ENCODE measurements at places on chromosomes 12 and 14. TPM values are rescaled to one million over a fixed set of nuclear protein-coding genes. Genes with fewer than 3 reads are reported as not detected.

DBX2 gene
- total RNA-seq: not detected

SYNE3 gene
- 12.7 TPM for total RNA-seq

TC2N gene
- not detected for total RNA-seq

WASHC3 gene
- total RNA-seq: 39.5 TPM

UTP20 gene
- total RNA-seq: 19.9 TPM

POLE2 gene
- 8.8 TPM for total RNA-seq

CLEC1B gene
- total RNA-seq: not detected

IL31 gene
- total RNA-seq: not detected

PIP4P1 gene
- total RNA-seq: 25.8 TPM

IL26 gene
- total RNA-seq: not detected

LRTM2 gene
- 0.10 TPM for total RNA-seq

MORN3 gene
- total RNA-seq: 0.65 TPM

ANO2 gene
- total RNA-seq: 58.5 TPM

TROAP gene
- total RNA-seq: 7.8 TPM

UBC gene
- total RNA-seq: 1,206 TPM

NFE2 gene
- total RNA-seq: not detected

DAO gene
- total RNA-seq: not detected

KLRC3 gene
- total RNA-seq: not detected

RGS6 gene
- total RNA-seq: not detected

AP5M1 gene
- 18.3 TPM for total RNA-seq

CLBA1 gene
- 6.5 TPM for total RNA-seq

SLC41A2 gene
- 4.6 TPM for total RNA-seq

RFX4 gene
- total RNA-seq: not detected

ADCY4 gene
- total RNA-seq: 55.1 TPM

CCDC184 gene
- total RNA-seq: 0.10 TPM

MYH6 gene
- total RNA-seq: not detected

DPY19L2 gene
- 0.29 TPM for total RNA-seq

RAD51B gene
- 13.2 TPM for total RNA-seq

KRT80 gene
- total RNA-seq: 7.2 TPM

PTPRR gene
- 0.38 TPM for total RNA-seq

DHH gene
- total RNA-seq: 1.9 TPM

ASCL1 gene
- total RNA-seq: not detected

CCDC85C gene
- 36.3 TPM for total RNA-seq

KRT79 gene
- total RNA-seq: not detected

LRRC43 gene
- total RNA-seq: 3.3 TPM

LIN52 gene
- 6.1 TPM for total RNA-seq
